ENCODE measurements at places on chromosomes 3 and 15.

- DNase-seq = no peak
Observed at GRCh38 chr3:101212730-101213129, 107.6 kb downstream of the IMPG2 start.

GRCh38 chr15:58511599-58511987, 79.8 kb downstream of the LIPC start:
- DNase-seq = no peak

GRCh38 chr15:61449186-61449702, 220.1 kb upstream of the RORA start:
- no peak for DNase-seq

DNA sequence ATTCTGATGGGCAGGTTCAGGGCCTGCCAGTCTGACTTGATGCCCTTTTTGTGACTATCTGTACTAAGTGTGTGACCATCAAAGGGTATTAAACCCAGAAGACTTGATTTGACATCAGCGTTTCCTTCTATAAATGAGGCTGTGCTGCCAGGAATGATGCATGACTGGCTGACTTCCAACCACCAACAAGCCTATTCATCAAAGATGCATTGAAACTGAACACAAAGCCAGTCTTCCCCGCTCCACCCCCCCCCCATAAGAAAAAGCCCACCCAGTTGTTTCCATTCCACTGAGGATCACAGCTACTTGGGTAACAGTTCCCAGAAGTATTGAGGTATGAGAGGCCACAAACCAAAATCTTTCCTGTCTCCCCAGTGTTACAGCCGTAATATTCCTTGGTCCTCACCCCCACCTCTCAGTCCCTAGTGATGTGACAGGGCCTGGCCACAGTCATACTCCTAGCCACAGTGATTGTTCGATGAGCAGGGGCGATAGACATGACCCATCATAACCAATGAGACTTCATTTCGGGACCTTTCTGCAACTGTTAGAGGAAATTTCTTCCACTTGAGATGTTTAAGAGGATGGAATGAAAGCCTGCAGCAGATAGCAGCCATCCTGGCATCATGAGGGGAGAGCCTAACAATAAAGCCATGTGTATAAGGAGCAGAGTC, 22.6 kb downstream of the SH3BP5 start:
- no peak for DNase-seq

GRCh38 chr3:60917141-60917540, 334.1 kb downstream of the FHIT start:
- no peak for DNase-seq

GRCh38 chr3:44080474-44081072, 161.1 kb upstream of the TOPAZ1 start:
- no peak for DNase-seq

DNA sequence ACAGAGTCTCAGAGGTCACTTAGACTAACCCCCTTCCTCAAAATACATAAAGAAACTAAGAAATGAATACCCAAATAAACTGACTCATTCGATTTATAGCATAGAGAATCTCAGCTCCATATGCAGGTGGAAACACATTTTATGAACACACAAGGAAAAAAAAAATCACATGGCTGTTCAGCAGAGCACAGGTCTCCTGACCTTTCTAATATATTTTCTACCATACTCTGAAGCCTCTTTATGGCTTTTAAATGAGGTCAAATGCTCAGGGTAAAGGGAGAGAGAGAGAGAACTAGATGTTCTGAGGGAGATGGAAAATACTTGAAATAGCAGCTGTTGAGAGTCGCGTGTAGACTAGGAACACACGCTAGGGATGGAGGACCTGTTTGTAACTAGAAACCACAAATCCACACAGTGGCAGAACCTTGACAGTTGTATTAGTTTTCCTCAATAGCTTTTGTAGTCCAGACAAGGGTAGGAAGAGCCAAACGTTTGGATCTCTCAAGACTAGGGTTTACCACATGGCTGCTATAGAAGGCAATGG, 165.3 kb downstream of the FMN1 start:
- no peak for DNase-seq

- DNase-seq = no peak
Observed at GRCh38 chr3:120181632-120182031, 87.4 kb upstream of the GSK3B start.

DNA sequence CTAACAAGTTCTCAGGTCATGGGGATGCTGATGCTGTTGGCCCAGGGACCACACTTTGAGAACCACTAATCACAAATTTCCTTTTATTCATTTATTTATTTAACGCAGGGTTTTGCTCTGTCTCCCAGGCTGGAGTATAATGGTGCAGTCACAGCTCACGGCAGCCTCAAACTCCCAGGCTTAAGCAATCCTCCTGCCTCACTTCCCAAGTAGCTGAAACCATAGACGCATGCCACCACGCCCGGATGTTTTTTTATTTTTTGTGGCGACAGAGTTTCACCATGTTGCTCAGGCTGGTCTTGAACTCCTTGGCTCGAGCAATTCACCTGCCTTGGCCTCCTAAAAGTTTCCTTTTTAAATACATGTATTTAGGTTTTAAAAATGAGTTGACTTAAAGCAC, 20.7 kb upstream of the ISLR2 start:
- no peak for DNase-seq

GRCh38 chr3:10494180-10494579, 11.2 kb downstream of the ATP2B2 start:
- no peak for DNase-seq

- DNase-seq = no peak
Observed at GRCh38 chr15:101444015-101444414, 45.5 kb downstream of the PCSK6 start.

- no peak for DNase-seq
Observed at GRCh38 chr3:36403661-36404060, 23.4 kb downstream of the STAC start.

DNA sequence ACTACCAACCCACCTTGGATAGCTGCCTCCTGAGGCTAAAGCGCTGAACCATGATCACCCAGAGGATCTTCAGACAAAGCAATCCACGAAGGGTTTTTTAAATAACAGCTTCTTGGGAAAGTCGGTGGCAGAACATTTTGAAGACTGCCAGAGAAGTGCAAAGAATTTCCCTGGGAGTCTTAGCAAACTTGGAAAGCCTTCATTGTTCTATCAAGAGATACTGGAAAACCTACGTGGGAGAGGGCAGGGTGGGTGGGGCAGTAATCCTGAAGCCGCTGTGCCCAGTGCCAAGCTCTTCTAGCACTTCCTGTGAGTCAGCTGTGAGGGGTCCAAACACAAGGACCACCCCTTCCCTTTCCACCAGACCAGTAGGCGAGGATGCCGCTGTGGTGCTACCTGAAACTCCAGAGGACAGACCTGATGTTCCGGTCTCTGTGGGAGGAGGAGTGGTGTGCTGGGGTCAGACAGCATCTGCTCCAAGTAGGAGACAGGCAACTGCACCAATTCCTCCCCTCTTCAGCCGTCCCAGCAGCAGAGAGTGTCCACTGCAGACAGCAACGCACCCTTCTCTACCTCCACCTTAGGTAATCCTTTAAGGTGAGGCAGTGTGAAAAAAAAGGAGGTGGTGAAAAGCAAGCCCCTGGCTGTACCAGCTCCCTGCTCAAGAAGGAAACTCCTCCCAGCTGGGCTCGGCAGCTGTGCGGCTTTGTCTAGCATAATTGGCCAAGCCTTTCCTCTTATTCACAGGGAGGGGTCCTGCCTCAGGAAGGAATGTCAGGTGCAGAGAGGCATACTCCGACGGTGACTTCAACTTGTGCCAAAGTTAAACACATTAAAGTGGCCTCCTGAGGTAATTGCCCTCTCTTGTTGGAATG, 99.0 kb downstream of the TMCC1 start:
- DNase-seq = no peak

DNA sequence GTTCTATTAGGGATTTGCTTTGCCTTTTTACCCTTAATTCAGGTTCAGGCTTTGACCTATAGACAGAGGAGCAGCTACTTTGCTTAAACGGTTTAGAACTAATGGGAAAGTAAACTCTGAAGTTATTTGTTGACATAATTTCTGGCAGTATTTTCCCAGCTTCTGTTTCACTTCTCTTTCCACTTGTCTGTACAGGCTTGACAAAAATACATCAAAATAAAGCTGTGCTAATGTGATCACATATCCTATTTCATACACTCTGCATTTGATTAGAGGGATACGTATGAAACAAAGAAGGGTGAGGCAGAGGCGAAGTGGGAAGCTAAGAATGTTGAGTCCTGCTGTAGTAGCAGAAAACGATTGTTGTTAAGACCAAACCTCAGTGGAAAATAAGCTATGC, 389.1 kb upstream of the RARB start:
- no peak for DNase-seq

- no peak for DNase-seq
Observed at GRCh38 chr3:134029256-134029733, 430 bp downstream of the SLCO2A1 start.

GRCh38 chr3:67700596-67700995, 46.2 kb upstream of the SUCLG2 start:
- no peak for DNase-seq

DNA sequence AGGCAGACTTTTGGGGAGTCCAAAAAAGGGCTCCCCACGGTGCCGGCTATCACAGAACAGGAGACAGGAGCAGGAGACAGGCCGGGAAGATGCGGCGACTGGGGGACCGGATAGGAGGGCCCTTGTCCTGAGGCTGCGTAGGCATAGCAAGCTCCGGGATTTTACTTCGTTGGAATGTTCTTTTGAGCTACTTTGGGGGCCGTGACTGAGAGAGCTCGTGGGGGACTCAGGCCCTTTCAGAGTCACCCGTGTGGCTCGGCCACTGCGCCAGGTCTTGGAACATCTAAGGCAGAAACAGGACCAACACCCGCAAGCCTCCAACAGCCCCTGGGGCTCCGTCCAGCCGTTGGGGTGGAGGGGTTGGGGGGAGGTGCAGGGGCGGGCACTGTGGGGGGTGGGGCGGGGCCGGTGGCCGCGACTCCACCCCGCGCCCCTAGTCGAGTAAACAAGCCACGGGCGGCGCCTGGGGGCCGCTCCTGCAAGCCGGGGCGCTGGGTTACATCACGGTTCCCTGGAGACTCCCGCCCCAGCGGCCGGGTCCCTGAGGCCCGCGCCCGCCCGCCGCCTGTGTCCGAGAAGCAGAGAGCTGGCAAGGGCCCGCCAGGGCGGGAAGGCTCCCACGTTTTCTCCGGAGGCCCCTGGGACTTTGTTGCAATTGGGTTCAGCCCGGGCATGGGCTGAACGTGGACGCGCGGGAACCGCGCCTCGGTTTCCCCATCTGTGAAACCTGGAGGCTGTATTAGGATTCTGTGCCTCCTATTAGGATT, 23.3 kb upstream of the C15orf39 start:
- no peak for DNase-seq

GRCh38 chr3:179149406-179149867, 1.3 kb downstream of the PIK3CA start:
- no peak for DNase-seq

DNA sequence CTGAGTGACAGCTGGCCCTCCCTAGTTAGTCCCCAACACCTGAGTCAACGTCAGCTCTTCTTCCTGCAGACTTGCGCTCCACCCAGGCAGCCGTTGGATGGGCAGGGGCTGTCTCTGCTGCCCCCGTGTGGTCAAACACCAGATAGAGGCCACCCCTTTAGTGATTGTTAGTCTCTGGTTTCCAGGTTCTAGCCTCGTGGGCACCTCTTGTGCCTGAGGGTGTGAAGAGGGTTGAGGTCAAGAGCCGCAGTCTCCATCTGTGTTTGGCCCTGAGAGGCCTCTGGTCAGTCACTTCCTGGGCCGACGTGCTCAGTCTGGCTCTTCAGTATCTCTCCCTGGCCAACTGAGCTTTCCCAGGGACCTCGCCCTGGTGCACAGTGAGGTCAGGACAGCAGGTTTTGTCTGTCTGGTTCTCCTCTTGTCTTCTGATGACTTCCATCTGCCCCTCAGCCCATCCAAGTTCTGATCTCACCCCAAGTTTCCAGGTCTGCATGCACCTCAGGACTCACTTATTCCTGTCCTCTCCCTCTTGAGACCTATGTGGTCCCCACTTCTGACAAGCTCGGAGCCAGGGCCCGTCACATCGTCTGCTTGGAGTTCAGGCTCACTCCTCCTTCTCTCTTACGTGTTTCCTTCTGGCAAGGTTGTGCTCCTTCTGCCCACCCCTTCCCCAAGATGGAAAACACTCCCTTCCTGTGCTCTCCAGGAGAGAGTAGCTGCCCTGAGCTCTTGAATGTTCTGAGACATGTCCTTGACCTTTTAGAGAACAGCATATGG, 20.9 kb downstream of the CD276 start:
- peak; percentile 56 for DNase-seq

DNA sequence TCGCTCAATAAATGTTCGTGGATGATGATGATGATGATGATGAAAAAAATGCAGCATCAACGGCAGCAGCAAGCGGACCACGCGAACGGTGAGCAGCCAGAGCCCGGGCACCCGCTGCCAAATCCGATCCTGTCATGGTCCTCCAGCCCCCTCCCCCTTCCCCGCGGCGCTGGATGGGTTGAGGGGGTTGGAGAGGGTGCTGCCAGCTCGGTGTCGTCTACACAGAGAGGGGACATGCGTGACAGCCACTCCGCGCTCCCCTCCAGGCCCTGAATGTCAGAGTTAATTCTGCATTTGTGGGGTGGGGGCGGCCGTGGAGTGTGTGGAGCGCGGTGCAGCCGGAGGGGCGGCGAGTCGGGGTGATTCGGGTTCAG, 722 bp downstream of the CACNA1D start:
- DNase-seq = no peak

GRCh38 chr3:172098698-172099494, 59.5 kb downstream of the FNDC3B start:
- no peak for DNase-seq

DNA sequence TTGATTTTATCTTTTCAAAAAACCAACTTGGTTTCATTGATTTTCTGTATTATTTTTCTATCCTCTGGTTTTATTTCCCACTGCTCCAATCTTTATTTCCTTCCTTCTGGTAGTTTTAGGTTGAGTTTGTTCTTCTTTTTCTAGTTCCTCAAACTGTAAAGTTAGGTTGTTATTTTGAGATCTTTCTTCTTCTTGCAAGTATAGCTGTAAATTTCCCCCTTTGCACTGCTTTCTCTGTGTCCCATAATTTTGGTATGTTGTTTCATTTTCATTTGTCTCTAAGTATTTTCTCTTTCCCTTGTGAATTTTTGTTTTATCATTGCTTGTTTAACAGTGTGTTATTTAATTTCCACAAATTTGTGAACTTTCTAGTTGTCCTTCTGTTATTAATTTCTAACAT, 120.0 kb downstream of the PLD1 start:
- DNase-seq = no peak

DNA sequence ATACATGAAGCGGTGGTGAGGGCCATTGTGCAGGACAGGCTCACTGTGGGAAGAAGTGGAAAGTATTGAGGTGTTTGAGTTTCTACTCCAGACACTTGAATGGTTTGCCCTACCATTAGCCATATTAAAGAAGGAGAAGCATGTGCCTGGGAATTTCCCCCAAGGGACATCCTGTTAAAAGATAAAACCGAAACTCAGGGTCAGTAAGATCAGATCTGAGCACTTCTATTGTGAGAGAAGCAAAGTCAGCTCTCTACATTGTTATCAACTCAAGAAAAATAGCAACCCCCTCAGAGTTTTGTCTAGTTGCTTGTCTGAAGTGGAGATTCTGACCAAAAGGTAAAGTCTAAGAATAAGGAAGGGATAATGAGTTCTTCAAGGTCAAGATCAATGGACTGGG, 269.8 kb downstream of the CHST2 start:
- DNase-seq = no peak
